ENCODE measurements at places on chromosomes 2 and 18.

- no peak for DNase-seq
Observed at GRCh38 chr18:56747857-56748256, 96.7 kb downstream of the WDR7 start.

DNA sequence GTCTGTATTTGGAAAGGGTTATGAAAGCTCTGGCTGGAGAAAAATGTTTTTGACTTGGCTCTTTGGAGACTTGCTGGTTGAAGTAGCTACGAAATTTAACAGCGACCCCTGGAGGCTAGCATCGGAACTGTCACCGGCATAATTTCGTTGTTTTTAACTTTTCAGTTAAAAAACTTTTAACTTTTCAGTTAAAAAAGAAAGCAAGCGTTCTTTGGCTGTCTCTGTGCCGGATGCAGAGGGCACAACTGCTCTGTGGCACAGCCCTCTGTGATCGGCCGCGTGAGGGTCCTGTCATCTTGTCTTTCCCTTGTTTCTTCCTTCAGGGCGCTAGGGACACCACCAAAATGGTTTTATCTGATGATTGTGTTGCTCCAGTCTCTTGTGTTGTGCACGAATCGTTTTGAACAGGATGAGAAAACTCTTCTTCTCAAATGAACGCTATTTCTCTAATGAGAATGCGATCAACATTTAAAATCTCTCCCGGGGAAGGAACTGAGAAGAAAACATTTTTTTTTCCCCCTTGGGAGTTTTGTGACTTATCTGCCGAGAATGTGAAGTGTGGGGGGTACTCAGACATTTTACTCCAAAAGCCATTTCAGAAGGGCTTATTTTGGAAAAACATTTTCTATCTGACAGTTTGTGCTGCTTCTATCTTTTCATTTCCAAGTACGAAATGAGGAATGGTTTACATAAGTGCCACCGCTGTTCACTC, 57.1 kb downstream of the ADCYAP1 start:
- no peak for DNase-seq

- peak; percentile 72 for DNase-seq
Observed at GRCh38 chr18:46946656-46947282, 29.4 kb downstream of the KATNAL2 start.

GRCh38 chr2:236866542-236867340, 218.9 kb upstream of the COPS8 start:
- DNase-seq = no peak

DNA sequence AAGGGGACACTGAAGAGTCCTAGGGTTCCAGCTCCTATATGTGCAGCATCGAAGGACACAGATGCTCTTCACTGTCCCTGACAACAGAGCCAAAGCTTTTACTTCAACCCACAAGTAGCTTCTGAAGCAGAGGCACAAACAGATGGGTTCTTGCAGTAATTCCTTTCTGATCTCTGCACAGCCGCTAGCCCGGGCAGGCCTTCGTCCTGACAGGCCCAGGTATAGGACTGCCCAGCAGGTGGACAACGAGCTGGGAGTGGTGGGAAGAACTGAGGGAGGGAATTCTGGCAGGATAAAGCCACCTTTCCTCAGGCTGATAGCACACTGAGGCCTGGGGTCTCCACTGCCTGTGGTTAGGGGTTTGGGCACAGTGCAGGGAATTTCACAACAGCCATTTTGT, 94.8 kb downstream of the RHOB start:
- DNase-seq = no peak

GRCh38 chr2:46136481-46136880, 160.7 kb upstream of the EPAS1 start:
- no peak for DNase-seq

DNA sequence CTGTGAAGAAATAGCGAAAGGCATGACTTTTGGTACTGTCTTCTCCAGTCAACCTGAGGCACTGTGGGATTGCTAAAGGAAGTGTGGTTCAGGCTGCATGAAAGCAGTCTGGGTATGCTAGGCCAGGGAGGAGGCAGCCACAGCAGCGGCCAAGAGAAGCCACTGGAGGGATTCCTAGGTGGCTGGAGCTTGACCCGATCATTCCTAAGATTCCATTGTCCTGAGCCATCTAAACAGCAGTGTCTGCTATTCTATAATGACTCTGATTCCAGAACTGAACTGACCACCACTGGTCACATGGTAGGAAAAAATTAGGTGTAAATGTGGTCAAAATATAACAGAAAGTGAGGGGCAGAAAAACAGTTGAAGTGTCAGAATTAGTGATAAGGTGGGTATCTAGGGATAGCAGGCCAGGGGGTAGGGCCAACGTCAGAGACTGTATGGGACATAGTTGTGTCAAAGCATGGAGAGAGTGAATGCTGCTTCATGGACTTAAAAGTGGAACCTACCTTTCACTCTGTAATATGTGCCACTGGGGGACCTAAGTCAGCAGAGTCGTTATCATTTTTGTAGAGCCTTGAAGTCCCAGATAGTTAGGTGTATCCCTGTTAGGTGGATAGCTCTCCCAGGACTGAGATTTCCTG, 204.6 kb downstream of the CTNNA2 start:
- no peak for DNase-seq

- no peak for DNase-seq
Observed at GRCh38 chr2:199738727-199739412, 112.1 kb downstream of the FTCDNL1 start.

DNA sequence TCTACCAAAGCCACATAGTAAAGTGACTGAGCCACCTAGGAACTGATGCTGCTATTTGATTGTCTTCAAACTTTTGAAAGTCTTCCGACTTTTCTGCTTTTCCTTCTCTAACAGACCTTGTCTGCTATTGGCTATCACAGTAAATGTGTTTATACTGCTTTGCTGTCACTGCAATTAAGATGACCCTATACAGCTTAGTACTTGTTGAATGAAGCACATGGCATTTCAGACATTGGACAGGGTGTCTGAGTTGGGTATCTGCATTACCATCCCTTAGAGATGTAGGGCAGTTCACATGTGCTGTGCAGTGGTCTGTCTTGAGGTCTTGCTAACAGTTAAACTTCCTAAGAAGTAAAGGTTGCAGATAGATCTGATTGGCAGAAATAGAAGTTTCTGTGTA, 3.6 kb downstream of the WDR43 start:
- DNase-seq = no peak

DNA sequence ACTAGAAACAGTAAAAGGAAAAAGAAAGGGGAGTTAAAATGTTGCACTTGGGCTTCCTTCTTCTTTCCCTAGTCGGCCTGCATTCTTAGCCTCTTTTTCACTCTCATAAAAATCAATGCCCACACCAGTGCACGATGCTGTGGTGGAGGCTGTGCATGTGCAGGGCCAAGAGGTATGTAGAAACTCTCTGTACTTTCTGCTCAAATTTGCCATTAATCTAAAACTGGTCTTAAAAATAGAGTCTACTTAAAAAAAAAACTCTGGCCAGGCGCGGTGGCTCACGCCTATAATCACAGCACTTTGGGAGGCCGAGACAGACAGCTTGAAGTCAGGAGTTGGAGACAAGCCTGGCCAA, 11.1 kb downstream of the TRAPPC8 start:
- no peak for DNase-seq

DNA sequence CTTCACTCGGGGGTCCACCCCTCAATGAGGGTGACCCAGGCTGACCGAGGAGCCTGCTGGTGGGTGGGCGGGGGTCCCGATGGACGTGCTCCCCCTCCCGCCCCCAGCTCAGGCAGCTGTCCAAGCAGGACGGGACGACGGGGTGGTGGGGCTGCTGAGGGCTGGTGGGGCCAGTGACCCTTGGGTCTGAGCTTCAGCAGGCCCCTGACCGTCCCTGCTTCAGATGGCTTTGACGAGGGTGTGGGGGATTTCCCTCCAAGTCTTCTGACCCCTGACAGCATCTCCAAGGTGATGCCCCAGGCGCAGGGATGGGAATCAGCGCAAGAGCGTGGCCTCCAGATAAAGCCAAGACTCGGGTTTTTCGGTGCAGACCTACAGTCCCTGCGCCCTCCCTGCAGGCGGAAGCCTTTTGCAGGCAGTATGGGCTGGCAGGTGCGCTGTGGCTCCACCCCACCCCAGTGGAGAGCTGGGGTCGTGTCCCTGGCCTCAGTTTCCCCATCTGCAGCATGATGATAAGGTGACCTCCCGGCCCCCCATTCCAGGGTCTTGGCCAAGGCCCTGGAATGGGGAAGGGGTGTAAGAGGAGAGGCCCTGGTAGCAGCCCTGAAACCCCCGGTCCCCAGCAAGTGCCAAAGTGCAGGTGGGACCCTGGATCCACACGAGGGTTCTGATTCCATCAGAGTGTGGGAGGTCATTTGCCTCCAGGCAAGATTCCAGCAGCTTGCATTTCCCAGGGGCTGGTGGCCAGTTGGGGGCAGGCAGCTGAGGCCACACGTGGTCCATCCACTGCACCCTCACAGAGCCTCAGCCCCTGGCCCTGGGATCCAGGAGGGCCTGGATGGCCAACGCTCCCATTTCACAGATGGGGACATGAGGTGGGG, 8.7 kb downstream of the CROCC2 start:
- no peak for DNase-seq

GRCh38 chr2:201500534-201500933, 49.0 kb downstream of the STRADB start:
- no peak for DNase-seq

GRCh38 chr2:100692381-100692780, 127.6 kb upstream of the NPAS2 start:
- DNase-seq = no peak

GRCh38 chr2:207792244-207792785, 22.6 kb upstream of the FZD5 start:
- DNase-seq = no peak

- DNase-seq = no peak
Observed at GRCh38 chr2:3475771-3476170, 43.6 kb downstream of the ADI1 start.

GRCh38 chr2:236614551-236614950, 44.9 kb downstream of the ACKR3 start:
- DNase-seq = no peak

- DNase-seq = no peak
Observed at GRCh38 chr2:233021771-233022170, 8.7 kb upstream of the NGEF start.

Measured in tibial artery (tissue), 4 donors.